ENCODE measurements at places on chromosomes 12 and 14.
A peak's percentile ranks its signal among the peaks of the same experiment; 100 is the strongest.

- no peak for DNase-seq
Measured at GRCh38 chr14:102500158-102500662, 9.4 kb downstream of the ANKRD9 start.

DNA sequence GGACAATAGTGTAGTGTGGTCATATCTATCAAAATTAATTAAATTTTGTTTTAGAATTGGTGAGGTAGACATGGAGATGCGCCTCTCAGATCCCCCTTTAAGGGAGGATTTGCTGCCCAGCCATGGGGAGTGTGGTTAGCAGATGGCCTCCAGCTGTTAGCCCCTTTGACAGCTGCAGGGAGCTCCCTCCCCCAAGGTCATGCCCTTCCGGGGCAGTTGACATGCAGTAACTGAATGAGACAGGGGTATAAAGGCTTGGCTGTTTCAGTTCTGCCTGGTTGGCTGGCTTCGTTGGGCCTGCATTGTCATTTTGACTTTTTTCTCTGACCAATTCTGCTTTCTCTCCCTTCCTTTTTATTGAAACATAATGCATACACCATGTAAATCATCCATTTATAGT, 291.5 kb upstream of the SRRM4 start:
- DNase-seq, result no peak

DNA sequence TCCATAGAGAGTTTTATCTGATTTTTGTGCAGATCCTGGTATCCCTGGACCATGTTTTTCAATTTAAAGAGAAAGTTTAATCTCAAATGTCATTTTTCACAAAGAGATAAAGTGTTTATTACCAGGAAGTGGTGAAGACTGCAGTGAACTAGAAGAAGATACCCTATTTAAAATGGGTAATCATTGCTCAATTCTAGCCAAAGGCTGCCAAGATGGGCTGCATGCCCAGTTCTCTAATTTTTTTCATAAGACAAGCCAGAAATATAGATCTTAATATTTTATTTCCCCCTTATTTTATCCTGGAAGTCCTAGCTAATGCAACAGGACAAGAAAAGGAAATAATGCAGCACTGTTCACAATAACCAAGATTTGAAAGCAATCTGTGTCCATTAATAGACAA, 343.5 kb downstream of the PCNX1 start:
- no peak for DNase-seq

- no peak for DNase-seq
Measured at GRCh38 chr14:105700622-105701288, 174.4 kb downstream of the TMEM121 start.

GRCh38 chr12:65022421-65022820, 98.7 kb downstream of the WIF1 start:
- no peak for DNase-seq

GRCh38 chr12:325906-326305, 63.2 kb downstream of the KDM5A start:
- no peak for DNase-seq

- no peak for DNase-seq
Measured at GRCh38 chr12:32997471-32997870, 100.9 kb upstream of the PKP2 start.

DNA sequence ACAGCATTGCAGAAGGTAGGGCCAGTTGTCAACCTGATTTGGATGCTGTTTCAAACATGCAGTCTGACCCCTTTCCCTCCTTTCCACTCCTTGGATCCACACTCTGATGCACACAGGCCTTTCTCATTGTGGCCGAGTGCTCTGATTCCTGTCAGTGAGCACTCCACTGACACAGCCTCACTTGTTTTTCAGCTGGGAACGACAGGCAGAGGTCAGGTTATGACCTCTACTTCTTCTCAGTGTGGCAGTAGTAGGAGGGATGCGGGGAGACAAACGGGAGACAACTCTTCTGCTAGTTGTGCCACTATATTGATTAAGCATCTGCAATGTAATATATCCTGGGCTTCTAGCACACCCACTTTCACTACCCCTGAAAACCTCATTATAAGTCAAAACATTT, 61.8 kb downstream of the DERA start:
- no peak for DNase-seq

DNA sequence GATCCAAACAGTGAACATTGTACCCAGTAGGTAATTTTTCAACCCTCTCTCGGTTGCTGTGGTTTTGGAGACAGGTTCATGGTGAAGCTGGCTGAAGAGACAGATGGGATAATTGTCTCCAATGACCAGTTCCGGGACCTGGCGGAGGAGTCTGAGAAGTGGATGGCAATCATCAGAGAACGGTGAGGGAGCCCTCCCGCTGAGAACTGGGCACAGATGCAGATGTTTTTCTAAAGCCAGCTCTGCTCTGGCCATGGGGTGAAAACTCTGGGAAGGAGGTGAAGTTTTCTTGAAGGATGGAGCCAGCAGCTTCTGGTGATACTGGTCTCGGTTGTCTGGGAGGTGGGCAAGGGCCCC, 6.2 kb downstream of the KHNYN start:
- DNase-seq, result no peak

DNA sequence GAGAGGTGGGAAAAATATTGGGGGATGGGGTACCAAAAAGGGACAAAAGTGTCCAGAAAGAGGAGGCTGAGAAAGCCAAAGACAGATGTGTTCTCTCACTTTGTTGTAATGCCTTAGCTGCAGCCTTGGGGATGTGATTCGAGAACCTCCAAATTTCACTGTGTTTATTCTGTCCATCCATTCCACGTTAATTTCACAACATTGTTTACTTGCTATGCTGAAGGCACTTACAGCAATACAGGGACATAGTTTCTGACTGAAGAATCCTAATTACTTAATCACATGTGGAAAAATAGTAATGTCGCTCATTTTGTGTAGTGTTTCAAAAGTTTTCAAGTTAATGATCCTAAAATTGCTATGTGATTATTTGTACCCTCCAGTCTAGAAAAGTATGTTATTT, 146.2 kb upstream of the SLC38A2 start:
- DNase-seq, result no peak

DNA sequence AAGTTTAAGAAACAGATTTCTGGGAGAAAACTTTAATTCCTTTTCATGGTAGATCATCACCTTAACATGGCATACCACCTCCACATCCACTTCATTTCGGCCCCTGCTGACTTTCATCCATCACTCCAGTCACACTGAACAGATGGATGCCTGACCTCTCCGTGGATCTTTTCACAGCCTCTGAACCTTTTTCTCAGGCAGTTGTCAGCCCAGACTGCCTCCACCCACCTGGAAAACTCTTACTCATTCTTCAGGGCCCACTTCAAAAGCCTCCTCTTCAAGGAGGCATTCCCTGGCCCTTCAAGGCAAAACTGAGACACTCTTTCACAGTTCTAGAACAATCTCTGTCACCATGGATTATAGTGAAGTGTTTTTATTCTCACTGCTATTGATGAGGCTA, 52.9 kb downstream of the GXYLT1 start:
- DNase-seq, result no peak

DNA sequence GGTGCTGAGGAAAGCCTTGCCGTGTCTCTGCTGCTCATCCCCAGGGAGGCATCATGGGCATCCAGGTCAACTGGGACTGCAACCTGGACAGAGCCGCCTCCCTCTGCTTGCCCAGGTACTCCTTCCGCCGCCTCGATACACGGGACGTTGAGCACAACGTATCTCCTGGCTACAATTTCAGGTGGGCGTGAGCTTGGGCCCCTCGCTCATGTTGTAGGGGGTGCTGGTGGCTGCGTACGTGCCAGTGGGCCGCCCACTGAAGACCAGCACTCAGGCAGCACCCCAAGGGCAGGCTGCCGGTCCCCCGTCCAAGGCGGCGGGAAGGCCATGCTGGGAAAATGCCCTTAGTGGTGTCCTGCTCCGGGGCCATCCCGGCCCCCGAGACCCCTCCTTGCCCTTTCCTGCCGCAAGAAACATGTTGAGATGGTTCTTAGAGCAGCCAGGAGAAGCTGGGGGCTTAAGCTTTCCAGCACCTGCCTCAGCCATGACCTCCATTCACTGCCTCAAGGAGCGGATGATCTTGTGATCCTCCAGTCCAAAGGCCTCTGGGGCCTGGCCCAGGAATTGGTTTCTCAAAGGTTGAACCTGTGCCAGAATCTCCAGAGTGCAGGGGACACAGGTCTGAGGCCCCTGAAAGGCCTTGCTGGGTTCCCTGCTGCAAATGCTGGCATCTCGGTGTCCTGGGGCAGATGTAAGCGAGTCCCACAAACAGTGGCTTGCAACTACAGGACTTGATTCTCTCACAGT, 19.2 kb downstream of the P2RX4 start:
- DNase-seq, result no peak

- no peak for DNase-seq
Measured at GRCh38 chr12:52819731-52820510, 6.0 kb upstream of the KRT4 start.

DNA sequence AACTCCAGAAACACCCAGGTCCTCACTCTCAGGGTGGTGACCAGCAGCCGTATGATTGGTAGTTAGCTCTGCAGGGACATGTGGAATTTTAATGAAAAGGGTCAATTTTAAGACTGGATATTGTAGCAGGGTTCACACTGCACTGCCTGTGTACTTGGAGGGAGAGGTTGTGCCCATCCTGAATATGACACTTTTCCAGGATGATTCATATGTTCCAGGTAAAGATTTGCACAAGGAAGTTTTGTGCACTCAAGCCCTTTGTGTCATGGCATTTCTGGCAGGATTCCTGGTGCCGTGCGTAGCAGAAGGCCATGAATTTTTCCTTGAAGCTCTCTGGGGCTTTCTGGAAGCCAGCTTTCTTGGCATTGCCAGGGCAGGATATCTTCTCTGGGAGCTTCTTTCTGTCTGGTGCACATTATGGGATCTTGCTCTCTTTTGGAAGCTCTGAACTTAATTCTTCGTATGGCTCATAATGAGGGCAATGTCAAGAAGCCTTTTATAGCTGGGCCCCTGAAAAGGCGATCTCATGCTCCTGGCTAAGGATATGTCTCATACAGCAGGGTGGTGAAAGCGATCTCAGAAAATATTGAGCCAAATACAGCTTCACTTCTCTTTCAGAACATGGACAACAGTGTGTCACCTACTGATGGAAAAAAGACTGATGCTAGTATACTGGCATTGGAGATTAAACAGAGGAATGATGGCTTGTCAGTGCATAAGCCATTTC, 1133.9 kb downstream of the AACS start:
- no peak for DNase-seq

DNA sequence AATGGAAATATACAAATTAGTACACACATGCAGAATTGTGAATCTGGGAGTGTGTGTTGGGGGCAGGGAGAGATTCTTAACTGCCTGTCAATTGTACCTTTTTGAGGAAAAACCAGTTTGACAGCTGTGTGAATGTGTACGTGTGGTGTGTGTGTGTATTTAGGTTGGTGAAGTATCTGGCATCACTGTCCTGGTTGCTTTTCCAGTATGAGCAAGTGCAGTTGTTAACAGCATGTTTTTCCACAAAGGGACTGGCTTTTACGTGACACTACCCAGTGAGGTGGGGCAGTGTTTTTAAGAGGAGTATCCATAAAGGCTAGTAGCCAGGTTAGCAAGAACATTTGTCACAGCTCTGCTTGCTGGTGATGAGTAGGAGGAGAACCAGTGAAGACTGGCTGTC, 56.1 kb downstream of the DAAM1 start:
- no peak for DNase-seq

DNA sequence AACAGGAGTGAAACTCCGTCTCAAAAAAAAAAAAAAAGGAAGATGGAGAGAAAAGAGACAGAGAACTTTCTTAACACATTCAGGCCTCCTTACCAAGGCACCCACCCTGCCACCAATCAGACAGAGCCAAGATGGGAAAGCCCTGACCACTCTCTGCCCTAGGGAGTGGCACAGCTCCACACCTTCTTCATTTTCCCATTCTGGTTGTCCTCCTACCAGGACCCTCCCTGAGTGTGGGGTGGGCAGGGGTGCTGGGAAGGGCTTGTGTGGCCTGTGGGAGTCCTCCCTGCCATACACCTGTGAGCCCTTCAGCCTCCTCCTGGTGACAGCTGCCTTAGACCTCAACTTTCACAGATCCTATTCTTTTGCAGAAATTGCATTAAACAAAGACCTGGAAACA, 513.6 kb downstream of the BCL11B start:
- no peak for DNase-seq

- DNase-seq, result no peak
Measured at GRCh38 chr14:70515811-70516210, 19.0 kb downstream of the ADAM20 start.

DNA sequence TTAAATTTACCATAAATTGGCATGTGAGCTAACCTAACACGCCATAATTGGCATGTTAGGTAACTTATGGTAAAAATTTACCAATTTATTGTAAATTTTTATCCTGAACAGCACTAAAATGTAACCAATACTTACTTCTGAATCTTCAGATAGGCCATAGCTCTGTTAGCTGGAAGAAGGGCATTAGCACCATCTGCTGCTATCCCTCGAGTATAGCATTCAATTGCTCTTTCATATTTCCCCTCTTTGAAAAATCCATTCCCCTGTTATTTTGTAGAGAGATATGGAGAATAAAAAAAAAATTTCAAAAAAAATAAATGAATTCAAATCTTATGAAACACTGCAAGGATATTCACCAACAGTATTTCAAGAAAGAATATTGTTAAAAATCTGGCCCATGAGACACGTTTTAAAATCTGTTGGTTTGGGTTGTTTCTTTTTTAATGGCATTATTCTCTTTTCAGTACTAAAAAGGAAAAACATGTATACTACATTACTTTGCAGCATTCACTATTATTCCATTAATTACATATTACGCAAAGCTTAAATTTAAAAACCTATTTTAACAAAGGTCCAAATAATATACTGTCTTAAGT, 19.1 kb downstream of the RPAP3 start:
- DNase-seq, result no peak

DNA sequence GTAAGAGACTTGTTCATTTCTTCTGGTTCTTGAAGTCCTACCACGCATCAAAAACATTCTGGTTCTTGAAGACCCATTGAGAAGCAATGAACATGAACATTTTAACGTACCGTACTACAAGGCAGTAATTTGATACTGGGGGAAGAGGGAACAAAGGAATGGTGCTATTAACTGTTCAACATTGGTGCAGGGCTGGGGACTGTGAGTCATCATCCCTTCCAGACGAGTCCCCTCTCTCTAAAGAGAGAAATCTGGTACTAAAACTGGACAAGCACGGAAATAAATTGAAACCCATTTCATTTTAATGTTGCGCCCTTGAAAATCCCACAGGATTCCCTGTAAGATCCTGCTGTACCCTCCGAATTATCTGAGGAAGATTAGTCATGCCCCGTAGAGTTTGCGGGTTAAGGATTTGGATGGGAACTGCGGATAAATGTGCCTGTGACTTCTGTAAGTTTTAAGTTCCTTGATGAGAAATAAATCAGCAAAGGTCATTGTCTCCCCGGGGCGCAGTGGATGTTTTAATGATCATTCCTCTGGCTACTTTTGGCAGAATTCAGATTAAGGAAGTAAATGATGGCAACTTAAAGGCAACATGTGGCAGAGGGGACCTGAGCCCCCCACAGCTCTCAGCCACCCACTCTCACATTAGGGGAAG, 78.6 kb downstream of the KCNK13 start:
- no peak for DNase-seq

DNA sequence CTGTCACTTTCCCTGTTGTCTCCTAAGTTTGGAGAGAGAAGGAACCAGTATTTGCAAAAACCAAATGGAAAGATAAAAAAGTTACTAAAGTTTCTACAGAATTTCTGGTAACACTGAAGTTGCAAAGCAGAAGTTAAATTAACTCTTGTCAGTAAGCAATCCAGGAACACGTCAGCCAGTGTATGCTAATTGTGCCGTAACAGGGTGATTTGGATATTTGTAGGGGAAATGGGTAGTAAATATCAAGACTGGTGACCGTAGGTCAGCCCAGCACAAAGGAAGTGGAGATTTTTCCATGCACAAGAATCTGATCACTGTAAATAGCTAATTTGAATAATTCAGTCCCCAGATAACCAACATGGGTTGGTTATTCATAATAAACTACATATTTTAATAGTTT, 2.3 kb downstream of the CDKN1B start:
- DNase-seq, result peak; percentile 49

Data from NCI-H1048 (cell line).